CMK (cell line): ENCODE measurements at places on chromosomes 2 and 18.

- DNase-seq: no peak
These were observed 81.2 kb downstream of the TMEM18 start for GRCh38 chr2:595831-596592.

GRCh38 chr18:62989195-62989594 is 273.9 kb downstream of the PHLPP1 start:
- DNase-seq: no peak

DNA sequence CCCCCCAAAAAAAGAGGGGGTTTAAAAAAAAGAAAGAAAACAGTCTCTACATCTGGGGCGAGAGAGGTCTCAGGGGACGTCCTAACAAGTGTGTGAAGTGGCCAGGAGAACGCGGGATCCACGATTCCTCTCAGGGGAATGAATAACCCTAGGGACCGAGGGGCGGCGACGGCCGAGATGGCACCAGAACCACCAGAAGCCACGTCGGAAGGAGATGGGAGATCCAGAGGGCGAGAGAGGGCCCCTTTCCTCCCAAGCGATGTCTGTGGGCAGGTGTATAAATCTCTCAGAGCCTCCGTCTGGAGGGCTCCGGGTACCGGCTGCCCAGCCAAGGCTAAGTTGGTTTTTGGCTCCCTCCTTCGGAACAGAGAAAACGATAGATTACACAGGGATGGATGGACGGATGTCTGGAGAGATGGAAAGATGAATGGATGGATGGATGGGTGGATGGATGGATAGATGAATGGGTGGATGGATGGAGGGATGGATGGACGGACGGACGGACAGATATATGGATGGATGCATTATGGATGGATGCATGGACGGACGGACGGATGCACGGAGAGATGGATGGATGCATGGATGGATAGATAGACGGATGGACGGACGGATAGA is 1.7 kb downstream of the EPHA4 start:
- DNase-seq: no peak

GRCh38 chr2:2848621-2849333 is 517.7 kb upstream of the MYT1L start:
- DNase-seq: peak; percentile 7

DNA sequence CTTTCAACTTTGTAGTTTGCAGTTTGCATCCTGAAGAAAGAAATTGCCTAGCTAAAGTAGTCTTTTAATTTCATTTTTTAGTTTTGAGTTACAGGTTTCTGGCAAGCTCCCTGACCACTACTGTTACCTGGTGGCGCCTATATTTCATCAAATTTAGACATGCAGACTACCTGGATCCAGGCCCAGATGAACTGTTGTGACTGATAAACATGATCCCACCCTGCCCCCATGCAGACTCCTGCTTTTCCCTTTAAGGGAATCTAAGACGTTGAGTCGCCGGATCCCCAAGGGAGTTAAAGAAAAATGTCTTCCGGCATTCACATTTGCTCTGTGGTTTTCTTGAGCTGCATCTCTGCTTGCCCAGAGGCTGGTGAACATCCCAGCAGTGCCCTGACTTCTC is 22.2 kb downstream of the METAP1D start:
- DNase-seq: no peak

DNA sequence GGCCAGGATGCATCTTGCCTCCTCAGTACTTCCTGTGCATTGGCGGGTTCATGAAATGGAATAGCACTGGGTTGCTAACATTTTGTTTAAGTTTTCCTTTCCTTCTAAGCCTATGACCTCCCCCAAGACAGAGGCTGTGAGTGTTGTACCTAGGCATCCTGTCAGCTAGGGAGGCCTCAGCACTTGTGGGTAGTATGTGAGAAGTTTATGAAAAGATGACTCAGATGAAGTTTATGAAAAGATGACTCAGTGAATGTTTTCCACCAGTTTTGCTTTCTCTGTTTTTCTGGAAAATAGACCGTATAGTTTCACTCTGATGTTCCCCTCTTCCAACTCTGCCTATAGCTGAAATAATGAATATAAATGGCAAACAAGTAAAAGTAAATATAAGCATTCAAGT is 412.9 kb downstream of the TMEM182 start:
- no peak for DNase-seq

DNA sequence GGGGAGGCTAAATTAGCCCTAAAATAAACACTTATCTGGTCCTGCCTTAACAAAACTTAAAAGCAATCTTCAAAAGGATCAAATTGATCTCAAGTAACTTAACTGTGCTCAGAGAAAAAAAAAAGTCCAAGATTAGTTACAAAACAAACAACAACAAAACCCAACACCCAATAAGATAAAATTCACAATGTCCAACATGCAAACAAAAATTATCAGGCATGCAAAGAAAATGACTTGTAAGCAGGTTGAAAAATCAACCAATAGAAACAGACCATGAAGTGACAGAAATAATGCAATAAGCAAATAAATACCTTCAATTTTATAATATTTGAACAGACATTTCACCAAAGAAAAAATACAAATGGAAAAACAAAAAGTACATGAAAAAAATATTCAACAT is 4.0 kb upstream of the REEP1 start:
- no peak for DNase-seq

DNA sequence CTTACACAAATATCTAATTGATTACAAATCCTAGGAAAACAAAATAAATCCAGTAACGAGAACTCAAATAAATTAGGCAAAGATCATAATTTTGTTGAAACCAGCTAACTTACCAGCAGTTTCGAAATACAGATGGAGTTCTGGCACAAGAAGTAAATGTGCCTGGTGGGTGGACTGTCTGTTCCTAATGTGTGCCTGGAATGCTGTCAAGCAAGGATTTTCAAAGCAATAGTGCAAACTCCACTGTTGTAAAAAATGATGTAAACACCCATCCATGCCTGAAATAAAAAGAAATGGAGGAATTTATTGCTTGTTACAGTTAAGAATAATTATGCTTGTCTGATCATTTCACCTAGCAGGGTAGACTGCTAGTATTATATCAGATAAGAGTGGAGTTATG is 423.9 kb upstream of the MAP2 start:
- DNase-seq: no peak

DNA sequence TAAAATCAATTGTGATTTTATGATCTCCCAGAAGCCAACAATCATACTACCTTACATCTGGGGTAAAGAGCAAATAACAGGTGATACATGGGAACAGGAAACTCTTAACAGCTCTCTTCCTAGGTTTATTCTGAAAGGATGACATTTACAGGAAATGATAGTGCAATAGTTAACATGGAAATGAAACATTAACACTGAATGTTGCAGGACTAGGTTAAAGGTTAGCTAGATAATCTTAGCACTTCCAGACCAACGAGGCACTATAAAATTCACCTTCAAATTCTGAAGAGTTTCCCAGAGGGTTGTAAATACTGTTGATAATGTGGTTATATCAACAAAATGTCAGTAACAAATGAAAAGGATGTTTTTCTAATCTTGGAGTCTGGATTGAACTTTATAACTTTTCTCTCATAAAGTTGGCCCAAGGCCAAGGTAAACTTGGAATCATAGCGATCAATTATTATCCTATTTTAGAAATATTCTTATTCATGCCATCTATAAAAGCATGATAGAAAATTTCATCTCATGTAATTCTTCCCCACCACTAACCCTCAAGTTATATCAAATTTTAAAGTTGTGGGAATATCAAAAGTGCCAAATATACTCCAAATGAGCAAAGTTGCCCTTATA is 32.9 kb upstream of the GCG start:
- no peak for DNase-seq

- DNase-seq: no peak
These were observed 54.2 kb upstream of the ID2 start for GRCh38 chr2:8627692-8628085.

DNA sequence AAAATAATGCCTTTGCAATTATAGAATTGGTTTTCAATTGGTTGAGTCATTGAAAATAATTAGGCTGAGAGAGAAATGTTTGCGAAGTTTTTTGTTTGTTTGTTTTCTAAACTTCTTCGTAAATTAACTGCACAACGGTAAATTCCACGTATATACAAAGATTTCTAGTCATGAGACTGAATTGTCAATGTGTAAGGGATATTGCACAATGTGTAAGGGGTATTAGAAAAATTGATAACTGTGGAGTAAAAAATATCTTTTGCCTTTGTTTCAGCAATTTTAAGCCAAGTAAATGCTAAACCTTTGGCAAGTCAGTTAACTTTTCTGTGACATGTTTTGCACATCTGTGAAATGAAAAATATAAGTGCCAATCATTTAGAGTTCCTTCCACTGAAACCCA is 606.0 kb downstream of the TMEM182 start:
- no peak for DNase-seq

DNA sequence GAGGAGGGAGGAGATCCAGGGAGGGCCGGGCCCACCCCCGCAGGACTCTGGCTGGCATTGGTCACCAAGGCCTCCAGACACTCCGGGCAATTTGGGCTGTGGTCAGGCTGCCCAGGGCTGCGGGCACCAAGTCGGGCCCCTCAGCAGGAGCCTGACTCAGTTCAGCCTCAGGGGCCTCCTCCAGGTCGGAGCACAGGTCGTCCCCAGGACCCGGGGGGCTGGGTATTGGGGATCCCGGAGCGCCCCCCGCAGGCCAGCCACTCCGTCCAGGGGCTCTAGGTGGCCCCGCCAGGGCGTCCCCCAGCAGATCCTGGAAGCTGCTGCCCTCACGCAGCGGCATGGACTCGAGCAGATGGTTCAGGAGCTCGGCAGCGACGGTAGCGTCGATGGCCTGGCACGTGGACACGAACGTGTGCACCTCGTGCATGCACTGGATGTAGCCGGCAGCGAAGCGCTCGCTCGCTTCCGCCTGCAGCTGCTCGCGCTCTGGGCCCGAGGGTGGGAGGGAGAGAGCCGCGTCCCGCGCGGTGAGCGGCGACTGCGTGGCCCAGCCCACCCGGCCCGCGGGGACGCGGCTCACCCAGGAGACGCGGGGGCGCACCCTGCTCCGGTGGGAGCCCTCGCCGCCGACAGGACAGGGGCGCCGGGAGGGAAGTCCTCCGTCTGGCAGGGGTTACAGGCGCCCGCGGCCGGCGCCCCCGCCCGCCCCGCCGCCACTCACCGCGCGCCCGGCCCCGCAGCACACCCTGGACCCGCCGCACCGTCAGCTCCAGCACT is 884 bp downstream of the HES6 start:
- DNase-seq: no peak

DNA sequence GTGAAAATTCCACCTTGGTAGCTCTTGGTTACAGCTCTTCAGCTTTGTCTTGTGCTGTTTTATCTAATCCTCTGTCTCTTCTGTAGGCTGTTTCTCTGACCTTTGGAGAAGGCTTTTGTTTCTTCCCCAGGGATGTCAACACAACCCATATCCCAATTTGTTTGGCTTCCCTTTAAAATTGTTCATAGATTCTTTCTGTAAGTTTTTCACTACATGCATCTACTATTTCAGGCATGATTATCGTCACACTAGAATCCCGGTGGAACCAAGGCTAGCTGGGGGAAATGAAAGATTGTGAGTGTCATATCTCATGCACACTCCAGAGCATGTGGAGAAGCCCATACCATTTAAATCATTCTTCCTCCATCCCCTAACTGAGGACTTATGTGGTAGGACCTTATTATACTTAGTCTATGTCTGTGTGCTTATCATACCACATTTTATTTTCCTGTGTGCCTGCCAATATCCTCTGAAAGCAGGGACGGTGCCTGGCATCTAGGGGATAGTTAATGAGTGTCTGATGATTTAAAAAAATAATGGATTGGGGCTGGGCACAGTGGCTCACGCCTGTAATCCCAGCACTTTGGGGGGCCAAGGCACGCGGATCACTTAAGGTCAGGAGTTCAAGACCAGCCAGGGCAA is 59.9 kb downstream of the CRIM1 start:
- DNase-seq: no peak

- no peak for DNase-seq
These were observed 453 bp downstream of the CABLES1 start for GRCh38 chr18:23135550-23136325.

DNA sequence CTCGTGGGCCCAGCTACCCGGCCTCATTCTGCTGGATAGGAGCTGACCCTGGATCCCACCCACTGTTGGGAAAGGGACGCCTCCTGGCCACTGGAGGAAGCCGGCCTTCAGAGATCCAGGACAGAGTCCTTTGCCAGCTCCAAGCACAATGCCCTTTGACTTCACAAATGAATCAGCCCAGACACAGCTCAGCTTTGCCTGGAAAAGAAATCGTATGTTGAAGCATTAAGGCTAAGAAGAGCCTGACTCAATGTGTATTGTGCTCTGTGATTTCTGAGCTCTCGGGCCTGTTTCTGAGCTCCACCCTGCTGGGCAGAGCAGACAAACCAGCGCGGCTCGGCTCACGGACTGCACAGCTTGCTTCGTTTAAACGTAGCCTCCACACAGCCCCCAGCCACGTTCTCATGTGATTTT is 162.9 kb upstream of the APCDD1 start:
- no peak for DNase-seq

DNA sequence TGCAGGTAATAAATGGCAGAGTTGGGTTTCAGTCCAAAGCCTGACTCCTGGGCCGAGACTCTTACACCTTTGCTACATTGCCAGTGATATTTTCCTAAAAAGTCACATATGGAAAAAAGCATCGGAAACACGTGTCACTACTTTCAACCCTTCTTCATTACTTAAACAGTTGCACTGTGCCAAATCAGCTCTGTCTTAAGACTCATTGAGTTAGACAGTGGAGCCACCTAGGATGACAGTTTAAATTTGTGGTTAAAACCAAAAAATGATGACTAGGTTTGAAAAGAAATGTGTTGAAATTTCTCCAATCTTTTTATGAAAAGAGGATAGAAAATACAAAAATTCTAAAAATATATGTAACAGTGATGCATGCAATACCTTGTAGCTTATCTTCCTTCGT is 97.5 kb downstream of the TMEM247 start:
- DNase-seq: no peak

DNA sequence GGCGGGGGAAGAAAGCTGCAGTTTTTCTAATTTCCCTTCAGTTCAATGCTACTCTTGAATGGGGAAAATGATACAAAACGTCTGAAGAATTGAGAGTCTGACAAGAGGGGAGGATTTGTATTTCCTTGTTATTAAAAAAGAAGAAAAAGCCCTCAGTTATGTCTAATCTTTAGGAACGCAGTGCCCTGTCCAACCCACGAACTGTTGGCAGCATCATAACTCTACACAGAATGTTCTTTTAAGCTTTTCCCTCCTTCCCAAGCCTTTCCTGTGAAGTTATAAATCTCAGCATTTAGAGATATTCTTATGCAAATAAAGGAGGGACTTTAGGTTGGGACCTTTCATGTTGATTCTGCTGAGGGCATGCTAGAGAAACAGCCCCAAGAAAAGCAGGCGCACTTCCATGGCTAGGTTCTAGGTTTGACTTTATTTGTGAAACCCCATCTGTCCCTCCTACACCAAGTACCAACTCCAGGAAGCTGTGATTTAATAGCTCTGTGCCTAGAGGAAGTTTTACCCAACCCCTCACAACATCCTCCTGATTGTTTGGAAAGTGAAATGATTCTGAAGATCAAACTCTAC is 288.6 kb downstream of the SETBP1 start:
- no peak for DNase-seq

GRCh38 chr2:235095569-235095968 is 143.8 kb downstream of the SH3BP4 start:
- DNase-seq: no peak

GRCh38 chr2:1673160-1673944 is 71.0 kb downstream of the PXDN start:
- no peak for DNase-seq

GRCh38 chr2:44979581-44979980 is 29.7 kb downstream of the SIX2 start:
- no peak for DNase-seq
